ENCODE measurements at places on chromosomes 11 and 22.

DNA sequence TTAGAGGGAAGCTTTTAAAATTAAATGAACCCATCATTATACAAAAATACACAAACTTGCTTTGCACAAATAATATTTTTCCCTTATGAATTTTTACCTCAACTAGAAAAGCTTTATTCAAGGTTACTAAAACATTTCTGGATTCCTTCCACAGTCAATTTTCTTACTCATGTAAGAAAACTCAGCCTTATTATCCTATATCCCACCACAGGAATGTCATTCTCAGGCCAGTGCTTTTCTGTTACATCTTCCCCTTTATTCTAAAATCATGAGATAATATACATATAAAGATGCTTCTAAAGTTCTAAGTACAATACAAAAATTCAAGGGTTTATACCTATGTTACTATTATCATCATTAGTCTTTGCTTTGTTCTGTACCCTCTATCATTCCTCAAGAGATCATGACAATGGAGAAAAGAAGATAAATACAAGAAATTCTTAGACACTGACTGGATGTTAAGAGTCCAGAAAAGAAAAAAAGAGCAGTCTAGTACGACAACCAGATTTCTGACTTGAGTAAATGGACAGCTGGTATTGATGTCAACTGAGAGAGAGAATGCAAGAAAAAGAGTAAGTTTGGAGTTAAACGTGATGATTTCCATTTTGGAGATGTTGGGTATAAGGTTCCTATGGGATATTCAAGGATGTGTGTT lies 60.3 kb downstream of the MTMR2 start:
- DNase-seq, result no peak

DNA sequence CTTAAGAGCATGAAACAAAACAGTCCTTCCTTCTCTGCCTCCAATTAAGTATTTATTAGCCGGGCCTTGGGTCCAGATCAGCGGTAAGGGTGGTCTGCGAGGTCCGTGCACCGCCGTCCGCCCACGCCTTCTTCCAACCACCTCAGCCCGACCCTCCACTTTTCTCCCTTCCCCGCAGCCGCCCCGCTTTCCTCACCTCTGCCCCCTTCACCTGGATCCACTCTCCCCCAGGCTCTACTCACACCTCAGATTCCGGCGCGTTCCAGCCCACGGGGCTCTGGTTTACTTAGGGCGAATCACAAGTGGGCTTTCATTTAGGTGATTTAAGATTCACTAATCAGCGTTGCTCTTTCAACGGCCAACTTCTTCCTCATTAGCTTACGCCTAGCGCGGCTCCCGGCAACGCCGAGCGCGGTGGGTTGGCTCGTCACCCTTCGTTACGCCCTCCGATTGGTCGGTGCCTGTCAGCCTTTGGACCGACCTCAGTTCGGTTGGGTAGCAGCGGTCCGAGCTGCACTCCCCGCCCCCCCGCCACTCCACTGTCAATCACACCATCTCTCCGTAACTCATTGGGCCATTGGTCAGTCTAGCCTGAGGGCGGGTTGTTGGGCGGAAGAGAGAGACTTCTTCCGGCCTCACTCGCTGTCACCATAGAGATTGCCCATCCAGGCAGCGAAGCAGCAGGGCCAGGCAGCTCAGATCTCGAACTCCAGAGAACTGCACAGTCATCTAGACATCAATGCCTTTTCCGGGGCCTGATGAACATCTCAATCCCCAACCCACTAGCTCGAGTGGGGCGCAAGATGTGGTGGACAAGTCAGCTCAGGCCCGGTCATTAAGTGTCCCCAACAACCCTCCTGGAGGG lies at the start of gene TMEM218:
TMEM218 (minus strand) TSS at position 284 of the 865 bp plus-strand sequence. CDS start 9,385 bp downstream, outside the sequence.
- DNase-seq, result peak; percentile 97

DNA sequence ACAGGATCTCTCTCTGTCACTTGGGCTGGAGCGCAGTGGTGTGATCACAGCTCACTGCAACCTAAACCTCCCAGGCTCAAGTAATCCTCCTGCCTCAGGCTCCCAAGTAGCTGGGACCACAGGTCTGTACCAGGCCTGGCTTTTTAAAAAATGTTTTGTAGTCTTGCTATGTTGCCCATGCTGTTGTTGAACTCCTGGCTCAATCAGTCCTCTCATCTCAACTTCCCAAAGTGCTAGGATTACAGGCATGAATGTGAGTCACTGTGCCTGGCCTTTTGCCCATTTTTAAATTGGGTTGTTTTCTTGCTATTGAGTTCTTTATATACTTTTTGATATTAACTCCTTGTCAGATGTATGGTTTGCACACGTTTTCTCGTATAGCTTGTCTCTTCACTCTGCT lies 33.0 kb upstream of the PITPNB start:
- no peak for DNase-seq

- DNase-seq, result no peak
These were observed 91.8 kb downstream of the TBC1D22A start for GRCh38 chr22:46854125-46854870.

GRCh38 chr11:72267956-72268617 lies 24.1 kb upstream of the PHOX2A start:
- DNase-seq, result no peak

DNA sequence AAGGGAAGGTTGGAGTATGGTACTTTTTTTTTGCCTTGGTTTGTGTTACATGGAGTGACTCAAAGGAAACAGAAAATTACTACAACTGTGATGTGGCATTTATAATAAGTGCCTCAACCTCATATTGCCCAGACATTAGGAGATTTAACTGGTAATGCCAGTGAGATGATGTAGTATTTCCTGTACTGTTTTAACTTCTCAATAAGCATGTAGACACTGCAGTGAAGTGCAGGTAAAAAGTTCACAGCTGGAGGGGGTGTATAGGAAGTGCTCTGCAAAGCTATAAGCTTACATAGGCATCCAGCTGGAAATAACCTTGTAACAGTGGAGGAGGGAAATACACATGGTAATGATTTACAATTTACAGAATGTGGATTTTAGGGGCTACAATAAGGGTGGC lies 138.2 kb upstream of the MTMR2 start:
- no peak for DNase-seq

All from activated CD4-positive, alpha-beta T cell treated with anti-CD3 and anti-CD28 coated beads, Interleukin-2, amount 50 U/mL, for 48 hours (primary cell).